ENCODE measurements at places on chromosomes 1 and 21.

DNA sequence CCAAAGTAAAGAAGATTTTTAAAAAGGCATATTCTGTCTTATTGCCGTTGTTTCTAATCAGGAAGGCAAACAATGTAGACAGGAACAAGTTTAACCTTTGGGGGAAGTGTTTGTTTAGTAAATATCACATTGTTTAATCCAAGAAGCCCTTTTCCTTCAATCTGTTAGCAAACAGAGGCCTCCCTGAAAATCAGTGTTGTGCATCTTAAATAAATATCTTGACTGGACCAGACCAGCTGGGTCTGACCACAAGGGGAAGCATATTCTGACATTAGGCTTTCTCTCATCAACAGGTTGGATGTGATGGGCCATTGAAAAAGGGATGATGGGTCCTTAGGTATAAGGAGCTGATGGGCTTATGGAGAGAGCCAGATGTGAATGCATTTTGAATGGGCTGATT, 81.8 kb upstream of the SGIP1 start:
- no peak for DNase-seq

- DNase-seq, result no peak
These were observed 114.4 kb downstream of the CENPF start for GRCh38 chr1:214717351-214717750.

DNA sequence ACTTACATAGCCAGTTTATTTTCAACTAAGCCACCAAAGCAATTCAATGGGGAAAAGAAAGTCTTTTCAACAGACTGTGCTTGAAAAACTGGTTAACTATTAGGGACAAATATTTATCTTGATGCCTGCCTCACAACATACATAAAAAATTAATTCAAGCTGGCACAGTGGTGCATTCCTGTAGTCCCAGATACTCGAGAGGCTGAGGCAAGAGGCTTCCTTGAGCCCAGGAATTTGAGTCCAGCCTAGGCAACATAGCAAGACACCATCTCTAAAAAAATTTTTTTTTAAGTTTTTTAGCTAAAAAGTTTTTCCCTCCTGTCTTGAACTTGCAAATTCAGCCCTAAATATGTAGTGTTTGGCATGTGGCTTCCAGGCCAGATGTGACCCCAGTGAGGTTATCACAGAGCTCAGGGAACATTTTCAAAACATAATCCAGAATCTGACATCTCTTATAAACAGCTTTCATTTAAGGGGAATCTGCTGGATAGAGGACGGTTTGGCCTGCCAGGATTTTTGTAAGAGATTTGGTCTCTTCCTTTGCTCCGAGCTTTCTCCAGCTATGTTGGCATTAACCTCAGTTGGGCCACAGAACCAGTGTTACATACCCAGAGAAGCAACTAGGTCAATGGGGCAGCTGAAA, 46.4 kb downstream of the COL6A1 start:
- no peak for DNase-seq

- no peak for DNase-seq
These were observed 2.6 kb upstream of the SAMD13 start for GRCh38 chr1:84298684-84299535.

- peak; percentile 35 for DNase-seq
These were observed 80.7 kb upstream of the TNR start for GRCh38 chr1:175824079-175824478.

- peak; percentile 44 for DNase-seq
These were observed 13.5 kb downstream of the LZIC start for GRCh38 chr1:9929431-9930385.

GRCh38 chr1:234531151-234531635, 52.2 kb upstream of the TARBP1 start:
- DNase-seq, result no peak

Data from dermis microvascular lymphatic vessel endothelial cell (primary cell).